CD8-positive, alpha-beta memory T cell (primary cell): ENCODE measurements at places on chromosomes 3 and 15. TPM values are rescaled to one million over a fixed set of nuclear protein-coding genes. Genes with fewer than 3 reads are reported as not detected.

The FBLN2 gene
- 0.18 TPM for total RNA-seq

The SLCO2A1 gene
- total RNA-seq, result not detected

The AHSG gene
- total RNA-seq, result not detected

The GTF2A2 gene
- total RNA-seq, result 230 TPM

The TRAK1 gene
- 20.0 TPM for total RNA-seq

The ERC2 gene
- not detected for total RNA-seq

The TMEM207 gene
- total RNA-seq, result not detected

The RETNLB gene
- total RNA-seq, result not detected

The GPR149 gene
- total RNA-seq, result not detected

The NTRK3 gene
- total RNA-seq, result 0.26 TPM

The GP5 gene
- total RNA-seq, result 0.42 TPM

The GPR27 gene
- total RNA-seq, result 2.6 TPM

The MESP2 gene
- total RNA-seq, result not detected

The PTPRG gene
- not detected for total RNA-seq

The EPHA6 gene
- not detected for total RNA-seq

The CCDC54 gene
- not detected for total RNA-seq

The RTP4 gene
- 2.4 TPM for total RNA-seq

The MYZAP gene
- total RNA-seq, result not detected

The MINAR1 gene
- 0.35 TPM for total RNA-seq

The ISG20 gene
- total RNA-seq, result 22.5 TPM

The CCRL2 gene
- 2.7 TPM for total RNA-seq

The MYL3 gene
- not detected for total RNA-seq

The ROBO2 gene
- not detected for total RNA-seq

The EPHB1 gene
- not detected for total RNA-seq

The SLITRK3 gene
- not detected for total RNA-seq

The CCDC9B gene
- 0.39 TPM for total RNA-seq

The C3orf18 gene
- 11.5 TPM for total RNA-seq

The HGD gene
- total RNA-seq, result 0.98 TPM

The LTK gene
- total RNA-seq, result 0.31 TPM

The SERPINI2 gene
- total RNA-seq, result not detected

The CEP152 gene
- 20.7 TPM for total RNA-seq

The PP2D1 gene
- total RNA-seq, result not detected

The CTXN2 gene
- total RNA-seq, result not detected

The CCDC13 gene
- 0.44 TPM for total RNA-seq

The PRTG gene
- total RNA-seq, result not detected

The SCN11A gene
- 0.07 TPM for total RNA-seq

The SEMA4B gene
- 8.8 TPM for total RNA-seq

The SLC28A1 gene
- not detected for total RNA-seq

The ZCWPW2 gene
- total RNA-seq, result 0.20 TPM

The SMAD6 gene
- 0.04 TPM for total RNA-seq

The MYH15 gene
- 0.18 TPM for total RNA-seq

The SUSD5 gene
- total RNA-seq, result not detected

The CLPX gene
- total RNA-seq, result 65.6 TPM

The SKOR1 gene
- 0.16 TPM for total RNA-seq

The ERICH6 gene
- total RNA-seq, result not detected

The COL6A5 gene
- not detected for total RNA-seq

The TMEM266 gene
- total RNA-seq, result 0.11 TPM

The SLC35A5 gene
- 25.1 TPM for total RNA-seq

The UROC1 gene
- not detected for total RNA-seq

The EIF4E3 gene
- 22.2 TPM for total RNA-seq

The CCDC80 gene
- not detected for total RNA-seq

The PRKAR2A gene
- 61.5 TPM for total RNA-seq

The CHRNA3 gene
- total RNA-seq, result not detected

The BFSP2 gene
- not detected for total RNA-seq

The CATSPER2 gene
- 0.77 TPM for total RNA-seq

The PLA2G4D gene
- total RNA-seq, result not detected
